ENCODE measurements at places on chromosomes 2 and 18. TPM values are rescaled to one million over a fixed set of nuclear protein-coding genes. Genes with fewer than 3 reads are reported as not detected.

GRCh38 chr2:109164739-109165221 lies 35.8 kb downstream of the SH3RF3 start:
- no peaks in the 10 kb centered on the region for H3K36me3 ChIP-seq
- H3K4me3 ChIP-seq, result no peak overlapping the region
- H3K27me3 ChIP-seq, result no peaks in the 10 kb centered on the region

- H3K27ac ChIP-seq, result no peak overlapping the region
- no peaks in the 10 kb centered on the region for H3K27me3 ChIP-seq
- DNase-seq, result no peak
- H3K4me1 ChIP-seq, result peaks cover 10% of the 10 kb centered on the region
These were observed 287.3 kb downstream of the AGPS start for GRCh38 chr2:177679611-177680605.

DNA sequence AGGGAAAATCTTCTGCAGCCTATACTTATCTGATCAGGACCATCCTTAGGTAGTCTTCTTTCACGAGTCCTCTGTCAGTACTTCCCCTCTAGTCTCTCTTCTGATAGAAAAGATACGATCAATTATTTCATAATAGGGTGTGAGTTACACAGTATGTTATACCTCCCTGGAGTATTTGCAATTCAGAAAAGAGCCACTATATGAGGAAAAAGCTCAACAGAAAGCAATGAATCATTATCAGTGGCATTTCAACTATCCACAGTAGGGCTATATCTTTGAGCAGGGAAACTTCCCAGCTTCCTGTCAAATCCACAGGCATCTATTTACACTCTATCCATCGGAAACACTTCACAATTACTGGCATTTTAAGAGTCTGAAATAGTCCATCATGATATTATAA lies 105.3 kb upstream of the ACVR2A start:
- no peaks in the 10 kb centered on the region for H3K36me3 ChIP-seq
- no peaks in the 10 kb centered on the region for H3K4me1 ChIP-seq
- no peaks in the 10 kb centered on the region for H3K27me3 ChIP-seq
- DNase-seq, result no peak
- no peak overlapping the region for H3K27ac ChIP-seq
- H3K4me3 ChIP-seq, result no peak overlapping the region

DNA sequence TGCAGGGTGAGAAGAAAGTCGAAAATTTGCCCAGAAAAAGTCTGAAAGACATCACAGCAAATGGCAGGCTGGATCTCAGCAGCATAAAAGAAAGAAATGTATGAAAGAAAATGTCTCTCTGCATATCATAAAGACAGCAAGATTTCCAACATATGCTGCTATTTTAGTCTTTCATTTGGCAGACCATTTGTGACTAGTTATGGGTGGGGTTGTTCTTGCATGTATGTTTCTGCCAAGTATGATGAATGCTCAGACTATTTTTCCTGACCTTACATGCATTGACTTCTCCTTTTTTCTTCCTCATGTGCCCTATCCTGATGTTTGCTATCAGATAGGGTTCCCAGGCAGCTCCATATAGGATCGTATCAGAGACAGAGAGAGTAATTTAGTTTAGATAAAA lies 58.5 kb upstream of the PARD3B start:
- peaks cover 25% of the 10 kb centered on the region for H3K4me1 ChIP-seq
- no peaks in the 10 kb centered on the region for H3K36me3 ChIP-seq
- H3K27me3 ChIP-seq, result no peaks in the 10 kb centered on the region

DNA sequence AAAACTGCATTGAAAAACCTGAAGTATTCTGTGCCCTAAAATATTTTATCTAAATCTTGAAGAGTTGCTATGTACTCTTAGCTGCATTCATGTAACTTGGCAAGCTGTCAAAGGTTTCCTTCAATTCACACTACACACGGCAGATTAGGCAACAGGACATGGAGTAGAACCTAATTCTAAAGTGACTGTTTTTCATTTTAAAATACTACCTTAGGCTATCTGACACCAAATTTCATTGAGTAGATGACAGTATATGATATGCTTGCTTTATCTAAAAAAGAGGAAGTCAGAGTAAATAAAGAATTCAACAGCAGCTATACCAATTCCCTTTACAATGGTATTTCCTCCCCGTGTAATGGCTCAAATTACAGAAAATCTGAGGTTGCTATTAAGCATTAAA lies 45.4 kb downstream of the EXOC6B start:
- peaks cover 6% of the 10 kb centered on the region for H3K4me1 ChIP-seq
- H3K4me3 ChIP-seq, result no peak overlapping the region
- no peaks in the 10 kb centered on the region for H3K36me3 ChIP-seq
- DNase-seq, result peak; percentile 32

- no peak within 1 kb of the TSS for H3K27ac ChIP-seq
- H3K4me1 ChIP-seq, result no peaks in the 10 kb centered on the region
- no peaks in the 10 kb centered on the region for H3K36me3 ChIP-seq
- peaks cover 33% of the 10 kb centered on the region for H3K27me3 ChIP-seq
These were observed at the start of gene CNTNAP5 for GRCh38 chr2:124025171-124025580. Gene CNTNAP5, plus strand, starts transcription at chr2:124025287. Its CDS starts 364 bp downstream, at chr2:124025651.

GRCh38 chr2:198314559-198315153 lies 510.3 kb downstream of the PLCL1 start:
- DNase-seq, result peak; percentile 68
- H3K4me1 ChIP-seq, result no peaks in the 10 kb centered on the region
- H3K27ac ChIP-seq, result no peak overlapping the region
- H3K36me3 ChIP-seq, result no peaks in the 10 kb centered on the region

DNA sequence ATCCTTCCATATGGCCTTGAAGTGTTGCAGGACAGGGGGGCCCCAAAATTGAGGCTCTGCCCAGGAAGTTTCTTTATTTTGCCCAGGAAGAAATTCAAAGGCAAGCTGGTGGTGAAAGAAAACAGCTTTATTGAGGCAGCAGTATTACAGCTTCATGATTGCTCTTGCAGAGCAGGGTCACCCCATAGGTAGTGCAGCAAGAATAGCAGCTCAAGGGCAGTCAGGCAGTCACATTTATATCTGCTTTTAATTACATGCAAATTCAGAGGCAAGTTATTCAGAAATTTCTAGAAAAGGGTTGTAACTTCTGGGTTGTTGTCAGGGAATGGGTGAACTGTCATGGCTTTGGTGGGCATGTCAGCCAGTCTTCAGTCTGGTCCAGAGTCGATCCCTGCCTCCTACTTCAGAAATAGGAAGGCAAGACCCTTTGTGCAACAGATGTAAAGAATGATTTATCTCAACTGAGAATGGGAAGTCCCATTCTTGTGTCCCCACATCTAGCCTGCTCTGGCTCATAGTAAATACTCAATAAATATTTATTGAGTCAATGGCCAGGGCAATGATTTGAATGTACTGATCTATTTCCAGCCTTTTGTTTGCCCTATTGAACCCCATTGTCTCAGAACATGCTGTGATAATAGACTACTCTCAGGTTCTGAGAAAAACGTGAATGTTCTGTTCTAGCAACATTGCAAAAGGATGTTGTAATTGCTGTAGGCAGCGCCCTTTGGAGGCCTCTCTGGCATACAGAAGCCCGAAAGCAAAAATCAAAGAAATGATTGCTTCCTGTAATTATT lies 129.8 kb downstream of the MYO3B start:
- H3K27me3 ChIP-seq, result no peaks in the 10 kb centered on the region
- peak; percentile 15 for DNase-seq

DNA sequence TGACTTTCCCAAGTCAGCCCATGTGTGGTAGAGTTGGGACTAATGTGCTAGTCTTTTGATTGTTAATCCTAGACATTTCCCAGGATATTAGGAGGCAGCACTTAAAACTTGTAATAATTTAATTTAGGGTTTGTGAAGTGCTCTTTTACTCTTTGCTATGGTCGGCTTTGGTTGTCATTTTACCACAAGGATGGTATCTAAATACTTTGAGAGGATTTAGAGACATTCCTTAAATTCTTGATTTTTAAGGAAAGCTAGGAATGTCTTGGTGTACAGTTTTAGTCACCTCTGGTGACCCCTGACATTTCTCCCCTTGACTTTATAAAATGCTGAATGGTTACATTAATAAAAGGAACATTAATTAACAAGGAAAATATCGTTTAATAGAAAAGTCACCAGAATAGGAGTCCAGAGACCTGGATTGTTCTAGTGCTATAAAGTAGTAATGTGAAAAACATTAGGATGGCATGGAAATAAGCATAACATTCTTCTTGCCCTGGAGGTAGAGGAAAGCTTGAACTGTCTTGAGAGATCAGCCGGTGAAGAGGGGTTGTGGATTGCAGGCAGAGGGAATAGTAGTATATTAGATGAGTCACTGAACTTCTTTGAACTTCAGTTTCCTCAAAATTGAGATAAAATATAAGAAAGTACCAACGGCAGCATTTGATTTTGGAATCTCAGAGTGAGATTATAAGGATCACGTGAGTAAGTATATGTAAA lies 209.2 kb downstream of the MCFD2 start:
- no peaks in the 10 kb centered on the region for H3K27me3 ChIP-seq
- DNase-seq, result no peak
- H3K27ac ChIP-seq, result no peak overlapping the region
- H3K36me3 ChIP-seq, result no peaks in the 10 kb centered on the region
- peaks cover 11% of the 10 kb centered on the region for H3K4me1 ChIP-seq

DNA sequence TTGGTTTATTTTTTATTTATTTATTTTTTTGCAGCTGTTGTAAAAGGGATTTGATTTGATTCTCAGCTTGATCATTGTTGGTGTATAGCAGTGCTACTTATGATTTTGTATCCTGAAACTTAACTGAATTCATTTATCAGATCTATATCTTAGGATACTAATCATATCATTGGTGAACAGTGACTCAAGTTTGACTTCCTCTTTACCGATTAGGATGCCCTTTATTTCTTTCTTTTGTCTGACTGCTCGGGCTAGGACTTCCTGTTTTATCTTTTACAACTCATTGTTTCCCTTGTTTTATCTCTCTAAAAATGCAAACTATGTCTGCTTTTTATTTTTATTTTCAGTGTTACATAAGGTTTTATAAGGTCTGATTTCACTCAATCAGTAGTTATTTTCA lies 23.6 kb downstream of the SP100 start:
- H3K4me3 ChIP-seq, result no peak overlapping the region
- no peak for DNase-seq
- no peaks in the 10 kb centered on the region for H3K4me1 ChIP-seq
- H3K27me3 ChIP-seq, result no peaks in the 10 kb centered on the region

DNA sequence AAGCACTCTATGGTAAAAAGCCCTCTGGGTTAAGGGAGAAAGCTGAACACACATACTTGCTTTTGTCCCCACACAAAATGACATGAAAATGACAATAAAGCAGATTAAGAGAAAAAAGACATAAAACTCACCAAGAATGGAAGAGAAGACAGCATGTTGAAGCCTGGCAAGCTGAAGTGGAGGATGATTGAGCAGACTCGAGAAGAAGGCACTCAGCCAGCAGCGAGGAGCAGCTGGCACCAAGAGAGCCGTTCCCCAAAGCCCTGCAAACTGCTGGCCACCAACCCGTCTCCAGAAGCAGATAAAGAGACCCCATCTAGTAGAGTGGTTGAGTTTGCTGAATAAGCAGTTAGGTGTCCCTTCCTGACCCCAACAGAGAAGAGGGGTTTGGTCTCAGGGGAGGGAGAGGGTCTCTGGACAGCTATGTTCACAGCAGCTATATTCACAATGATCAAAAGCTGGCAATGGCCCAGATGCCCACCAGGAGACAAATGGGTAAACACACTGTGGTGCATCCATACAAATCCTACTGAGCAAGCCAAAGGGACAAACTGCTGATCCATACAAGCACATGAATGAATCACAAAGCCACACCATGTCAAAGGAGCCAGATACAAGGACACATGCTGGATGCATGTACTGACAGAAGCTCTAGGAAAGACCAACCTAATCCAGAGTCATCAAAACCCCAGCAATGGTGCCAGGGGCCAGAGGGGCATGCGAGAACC lies 36.9 kb downstream of the FAM168B start:
- no peaks in the 10 kb centered on the region for H3K36me3 ChIP-seq
- H3K4me1 ChIP-seq, result no peaks in the 10 kb centered on the region
- H3K27ac ChIP-seq, result no peak overlapping the region
- no peak overlapping the region for H3K4me3 ChIP-seq

DNA sequence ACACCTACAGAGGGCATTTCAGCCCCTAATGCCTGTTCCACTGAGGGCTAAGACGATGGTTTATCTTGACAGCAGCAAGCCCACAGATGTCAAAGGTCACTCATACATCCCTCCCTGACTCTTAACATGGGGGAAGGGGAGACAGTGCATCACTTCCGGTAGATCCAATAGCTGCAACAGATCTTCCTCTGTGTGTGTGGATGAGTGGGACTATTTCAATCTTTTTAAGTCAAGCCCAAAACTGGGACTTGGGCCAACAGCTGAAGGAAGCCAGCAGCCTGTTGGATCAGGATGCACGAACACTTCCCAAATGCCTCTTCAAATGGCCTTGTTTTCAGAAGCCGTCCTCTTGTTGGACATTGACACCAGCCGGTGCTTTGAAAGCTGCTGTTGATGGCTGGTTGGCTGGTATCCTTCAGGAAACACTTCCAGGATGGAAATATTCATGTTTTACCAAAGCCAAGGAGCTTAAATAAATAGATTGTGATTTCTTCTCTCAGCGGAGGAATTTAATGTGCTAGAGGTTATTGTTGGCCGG lies 59.2 kb downstream of the IL1R2 start:
- peak; percentile 66 for DNase-seq
- no peak overlapping the region for H3K4me3 ChIP-seq
- no peaks in the 10 kb centered on the region for H3K27me3 ChIP-seq
- H3K36me3 ChIP-seq, result no peaks in the 10 kb centered on the region
- H3K27ac ChIP-seq, result peak overlapping the region; percentile 82

DNA sequence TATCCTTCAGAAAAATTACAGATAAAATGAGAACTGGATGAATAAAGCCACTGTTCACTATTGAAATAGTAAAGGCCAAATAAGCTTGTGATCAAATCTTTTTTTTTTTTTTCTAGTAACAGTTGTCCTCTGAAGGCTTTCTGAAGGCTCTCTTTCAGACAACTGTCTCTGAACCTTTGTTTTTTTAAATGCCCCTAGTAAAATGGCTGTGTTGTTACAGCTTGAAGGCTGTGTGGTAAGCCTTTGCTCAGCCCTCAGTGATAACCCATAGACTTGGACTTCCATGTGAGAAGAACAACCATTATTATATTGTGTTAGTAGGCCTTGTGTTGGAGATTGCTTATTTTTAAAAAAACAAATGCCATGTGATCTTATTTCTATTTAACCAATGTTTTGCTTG lies 17.6 kb downstream of the FMNL2 start:
- H3K36me3 ChIP-seq, result no peaks in the 10 kb centered on the region
- no peak overlapping the region for H3K4me3 ChIP-seq
- DNase-seq, result no peak
- H3K27me3 ChIP-seq, result no peaks in the 10 kb centered on the region
- H3K4me1 ChIP-seq, result peaks cover 28% of the 10 kb centered on the region

DNA sequence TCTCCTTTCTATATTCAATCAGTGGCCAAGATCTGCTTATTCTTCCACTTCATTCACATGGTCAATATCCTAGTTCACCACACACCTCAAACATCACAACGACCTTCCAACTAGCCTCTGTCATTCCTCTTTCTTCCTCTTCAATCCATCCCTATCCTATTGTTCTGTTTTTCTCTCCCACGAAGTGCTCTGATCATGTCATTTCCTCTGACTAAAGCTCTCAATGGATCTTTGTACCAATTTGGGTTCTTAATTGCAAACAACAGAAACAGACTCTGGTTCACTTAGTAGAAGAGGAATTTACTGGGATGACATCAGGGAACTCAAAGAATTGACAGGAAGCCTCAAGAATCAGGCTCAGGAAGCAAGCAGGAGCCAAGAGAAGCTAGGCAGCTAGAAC lies 23.5 kb downstream of the WNT10A start:
- no peaks in the 10 kb centered on the region for H3K36me3 ChIP-seq
- H3K4me3 ChIP-seq, result no peak overlapping the region
- H3K27ac ChIP-seq, result no peak overlapping the region
- peaks cover 58% of the 10 kb centered on the region for H3K27me3 ChIP-seq

The HSPE1 gene
- 194 TPM for total RNA-seq

The FMNL2 gene
- 53.6 TPM for total RNA-seq

The ATG16L1 gene
- 28.2 TPM for total RNA-seq

The CAVIN2 gene
- total RNA-seq, result 4.8 TPM

Measured in hepatocyte (in vitro differentiated cells).